ENCODE measurements at places on chromosomes 4 and X. TPM values are rescaled to one million over a fixed set of nuclear protein-coding genes. Genes with fewer than 3 reads are reported as not detected.
A peak's percentile ranks its signal among the peaks of the same experiment; 100 is the strongest.

The SSX4 gene
- 0.32 TPM for total RNA-seq

- no peak overlapping the region for H3K4me3 ChIP-seq
- no peaks in the 10 kb centered on the region for H3K27me3 ChIP-seq
- H3K4me1 ChIP-seq = peaks cover 37% of the 10 kb centered on the region
Measured at GRCh38 chr4:128830906-128831503, 21.5 kb downstream of the JADE1 start.

DNA sequence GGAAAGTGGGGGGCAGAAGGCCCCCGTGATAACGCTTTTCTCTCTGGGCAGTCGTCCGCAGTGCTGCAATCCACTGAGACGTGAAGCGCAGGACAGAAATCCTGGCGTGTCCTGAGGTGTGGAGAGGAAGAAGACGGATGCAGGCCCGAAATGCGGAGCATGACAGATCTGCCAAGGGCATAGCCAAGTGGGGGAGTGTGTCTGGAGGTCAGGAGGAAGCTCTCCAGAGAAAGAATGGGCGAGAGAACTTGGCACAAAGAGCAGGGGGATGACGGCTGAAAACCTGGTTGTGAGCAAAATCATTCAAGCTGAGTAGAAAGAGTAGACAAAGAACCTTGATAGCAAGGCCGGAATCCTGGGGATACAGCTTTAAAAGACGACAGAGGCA is 23.7 kb upstream of the HELT start:
- H3K27ac ChIP-seq = no peak overlapping the region
- no peaks in the 10 kb centered on the region for H3K4me1 ChIP-seq
- no peak for DNase-seq
- no peaks in the 10 kb centered on the region for H3K27me3 ChIP-seq
- no peak overlapping the region for H3K4me3 ChIP-seq

The CPZ gene
- total RNA-seq = 28.8 TPM

DNA sequence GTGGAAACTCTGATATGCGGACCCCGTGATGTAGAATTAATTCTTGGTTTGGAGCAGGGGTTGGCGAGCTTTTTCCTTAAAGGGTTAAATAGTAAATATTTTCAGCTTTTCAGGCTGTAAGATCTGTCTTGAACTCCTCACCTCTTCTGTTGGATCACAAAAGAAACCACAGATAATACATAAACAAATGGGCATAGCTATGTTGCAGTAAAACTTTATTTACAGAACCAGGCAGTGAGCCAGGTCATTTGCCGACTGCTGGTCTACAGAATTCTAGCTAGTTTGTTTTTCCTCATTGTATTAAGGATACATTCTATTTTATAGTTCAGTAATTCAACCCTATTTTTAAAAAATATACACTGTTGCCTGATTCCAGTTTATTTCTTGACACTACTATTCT is 116.6 kb downstream of the PAPSS1 start:
- no peak overlapping the region for H3K27ac ChIP-seq
- H3K4me3 ChIP-seq = no peak overlapping the region
- DNase-seq = no peak
- no peaks in the 10 kb centered on the region for H3K36me3 ChIP-seq
- no peaks in the 10 kb centered on the region for H3K27me3 ChIP-seq

DNA sequence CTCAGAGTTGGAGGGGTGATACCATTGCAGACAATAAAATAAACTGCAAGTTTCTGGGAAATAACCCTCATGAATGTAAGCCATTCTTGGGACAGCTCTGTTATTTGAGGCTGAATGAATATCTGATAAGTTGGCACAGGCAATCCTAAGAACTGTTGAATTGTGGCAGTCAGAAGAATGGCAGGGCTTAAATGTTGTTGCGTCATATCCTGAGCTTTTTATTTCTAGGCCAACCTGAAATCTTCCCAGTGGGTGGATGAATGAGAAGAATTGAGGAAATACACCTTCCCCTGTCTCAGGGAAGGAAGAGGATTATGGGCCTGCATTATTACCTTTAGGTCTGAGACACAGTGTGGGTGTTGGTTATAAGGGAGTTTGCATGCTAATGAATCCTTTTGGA is 64.4 kb upstream of the C4orf54 start:
- no peak overlapping the region for H3K4me3 ChIP-seq
- no peak overlapping the region for H3K27ac ChIP-seq
- H3K27me3 ChIP-seq = no peaks in the 10 kb centered on the region

The HPSE gene
- 5.0 TPM for total RNA-seq

DNA sequence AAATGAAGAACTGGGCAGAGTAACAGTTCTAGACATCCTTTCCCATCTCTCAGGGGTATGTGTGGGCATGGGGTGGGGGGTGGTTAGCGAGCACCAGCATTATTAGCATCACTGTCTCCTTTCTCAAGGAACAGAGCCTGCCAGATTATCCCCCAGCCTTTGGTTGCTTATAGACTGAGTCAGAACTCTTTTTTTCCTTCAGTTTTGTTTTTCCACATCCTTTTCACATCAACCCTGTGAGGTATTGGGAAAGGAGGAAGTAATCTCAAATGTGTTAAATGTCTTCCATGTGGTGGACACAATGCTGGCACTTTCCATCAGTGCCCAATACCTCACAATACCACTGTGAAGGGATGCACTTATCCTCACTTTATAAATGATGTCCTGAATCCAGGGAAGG is 3.1 kb upstream of the FGF16 start:
- peaks cover 3% of the 10 kb centered on the region for H3K27me3 ChIP-seq
- H3K27ac ChIP-seq = no peak overlapping the region
- no peaks in the 10 kb centered on the region for H3K4me1 ChIP-seq
- no peak for DNase-seq

The CT45A1 gene
- not detected for total RNA-seq

DNA sequence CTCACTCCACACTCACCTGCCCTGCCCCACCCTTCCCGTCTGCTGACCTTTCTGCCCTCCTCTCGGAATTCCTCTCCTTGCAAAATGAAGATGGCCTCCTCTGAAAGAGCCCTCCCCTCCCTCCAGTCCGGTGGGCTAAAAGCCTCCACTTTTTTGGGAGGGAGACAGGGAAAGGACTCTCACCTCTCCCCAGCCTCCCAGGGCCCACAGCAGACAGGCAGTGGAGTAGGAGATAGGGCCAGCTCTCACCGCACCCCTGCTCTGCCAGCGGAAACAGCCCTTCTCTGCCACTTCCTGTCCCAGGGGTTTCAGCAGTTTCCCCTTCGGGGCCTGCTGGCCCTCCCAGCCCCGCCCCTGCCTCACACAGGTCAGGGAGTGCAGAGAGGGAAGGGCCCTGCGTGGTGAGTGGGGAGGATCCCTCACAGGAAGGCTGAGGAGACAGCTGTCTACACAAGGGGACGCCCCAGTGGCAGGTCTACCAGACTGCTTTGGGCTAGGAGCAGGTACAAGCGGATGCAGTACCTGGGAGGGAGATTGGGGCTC is 18.2 kb downstream of the ELF4 start:
- no peak overlapping the region for H3K27ac ChIP-seq
- no peak overlapping the region for H3K4me3 ChIP-seq
- no peaks in the 10 kb centered on the region for H3K36me3 ChIP-seq
- no peaks in the 10 kb centered on the region for H3K27me3 ChIP-seq
- H3K4me1 ChIP-seq = no peaks in the 10 kb centered on the region

The GPRASP2 gene
- 19.1 TPM for total RNA-seq

The DMRTC1 gene
- total RNA-seq = not detected

The GNRHR gene
- total RNA-seq = not detected

DNA sequence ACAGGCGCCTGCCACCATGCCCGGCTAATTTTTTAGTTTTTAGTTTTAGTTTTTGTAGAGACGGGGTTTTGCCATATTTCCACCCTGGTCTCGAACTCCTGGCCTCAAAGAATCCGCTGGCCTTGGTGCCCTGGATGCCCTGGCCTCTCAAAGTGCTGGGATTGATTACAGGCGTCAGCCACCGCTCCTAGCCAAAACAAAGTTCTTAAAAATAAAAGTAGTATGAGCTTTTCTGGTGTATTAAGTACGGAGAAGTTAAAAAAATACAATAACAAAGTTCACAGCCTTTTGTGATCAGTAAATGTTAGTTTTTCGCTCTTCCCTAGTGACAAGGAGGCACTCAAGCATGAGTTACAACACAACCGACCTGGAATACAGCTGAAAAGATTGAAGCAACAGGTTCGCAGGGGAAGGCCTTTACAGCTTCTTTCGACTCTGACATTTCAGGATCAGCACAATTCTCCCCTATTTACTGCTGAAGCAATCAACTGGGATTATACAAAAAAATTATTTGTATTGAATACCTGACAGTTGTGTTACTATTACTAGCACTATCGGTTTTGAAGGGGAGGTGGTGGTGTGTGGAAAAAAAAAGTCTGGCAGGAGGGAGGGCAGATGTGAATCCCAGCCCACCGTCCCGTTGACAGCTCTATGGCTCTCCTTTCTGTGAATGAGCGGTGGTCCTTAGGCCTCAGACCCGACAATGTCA is 893 bp upstream of the METAP1 start:
- H3K4me3 ChIP-seq = peak overlapping the region; percentile 27
- peaks cover 5% of the 10 kb centered on the region for H3K4me1 ChIP-seq
- no peak overlapping the region for H3K27ac ChIP-seq
- DNase-seq = no peak

DNA sequence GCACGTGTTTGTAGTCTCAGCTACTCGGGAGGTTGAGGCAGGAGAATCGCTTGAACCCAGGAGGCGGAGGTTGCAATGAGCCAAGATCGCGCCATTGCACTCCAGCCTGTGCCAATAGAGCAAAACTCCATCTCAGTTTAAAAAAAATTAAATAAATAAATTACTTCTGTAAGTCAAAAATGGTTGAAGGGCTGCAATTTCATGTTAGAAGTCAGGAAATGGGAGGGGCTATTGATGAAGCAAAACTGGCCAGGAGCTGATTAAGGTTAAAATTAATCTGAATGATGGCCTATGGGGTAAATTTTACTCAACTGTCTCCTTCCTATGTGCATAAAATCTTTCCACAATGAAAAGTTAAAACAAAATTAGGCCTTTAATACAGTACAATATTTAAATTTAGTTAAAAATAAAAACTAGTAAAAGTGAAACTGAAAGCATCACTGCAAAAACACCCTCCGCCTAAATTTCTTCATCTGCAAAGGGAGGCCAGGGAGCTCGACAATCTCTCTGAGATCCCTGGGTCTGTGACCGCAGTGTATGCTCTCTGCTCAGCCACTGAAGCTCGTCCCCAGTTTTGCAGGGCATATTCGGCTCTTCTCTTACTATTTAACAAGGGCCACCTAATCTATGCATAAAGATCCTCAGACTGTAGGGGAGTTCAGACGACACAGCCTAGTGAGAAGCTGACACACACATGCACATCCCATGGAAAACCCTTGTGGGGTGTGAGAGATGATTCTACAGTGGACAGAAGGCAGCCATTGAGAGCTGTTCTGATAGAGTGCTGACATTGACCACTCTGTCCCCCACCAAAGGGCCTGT is 57.2 kb downstream of the IRF2 start:
- no peak for DNase-seq
- peaks cover 12% of the 10 kb centered on the region for H3K36me3 ChIP-seq
- no peaks in the 10 kb centered on the region for H3K27me3 ChIP-seq
- H3K4me3 ChIP-seq = no peak overlapping the region
- no peaks in the 10 kb centered on the region for H3K4me1 ChIP-seq

DNA sequence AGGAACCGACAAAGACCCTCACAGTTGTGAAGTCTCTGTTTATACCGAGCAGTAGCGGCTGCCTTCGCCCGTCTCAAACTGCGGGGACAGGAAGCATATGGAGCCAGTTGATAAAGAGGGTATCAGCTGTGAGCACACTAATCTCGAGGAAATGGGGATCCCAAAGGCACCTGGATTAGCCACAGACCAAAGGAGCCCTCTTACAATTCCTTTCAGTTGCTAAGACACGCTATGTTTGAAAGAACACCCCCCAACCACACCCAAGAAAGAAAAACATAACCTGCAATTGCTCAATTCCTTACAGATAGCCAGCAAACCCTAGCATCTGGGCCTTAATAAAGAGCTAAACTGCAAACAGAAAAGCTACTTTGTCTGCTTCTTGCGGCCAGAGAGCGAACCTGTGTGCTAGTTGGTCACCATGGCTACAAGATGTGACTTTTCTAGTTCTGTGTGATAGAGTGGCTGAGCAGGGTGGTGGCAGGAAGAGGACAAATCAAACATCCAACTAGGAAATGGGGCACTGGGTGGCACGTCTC is 23.3 kb upstream of the CHRNA9 start:
- DNase-seq = no peak
- H3K36me3 ChIP-seq = no peaks in the 10 kb centered on the region
- H3K27ac ChIP-seq = no peak overlapping the region
- H3K4me1 ChIP-seq = peaks cover 26% of the 10 kb centered on the region

- no peak overlapping the region for H3K27ac ChIP-seq
- no peaks in the 10 kb centered on the region for H3K27me3 ChIP-seq
- H3K36me3 ChIP-seq = no peaks in the 10 kb centered on the region
- peaks cover 3% of the 10 kb centered on the region for H3K4me1 ChIP-seq
Measured at GRCh38 chr4:139904406-139904805, 238.8 kb downstream of the MGST2 start.

DNA sequence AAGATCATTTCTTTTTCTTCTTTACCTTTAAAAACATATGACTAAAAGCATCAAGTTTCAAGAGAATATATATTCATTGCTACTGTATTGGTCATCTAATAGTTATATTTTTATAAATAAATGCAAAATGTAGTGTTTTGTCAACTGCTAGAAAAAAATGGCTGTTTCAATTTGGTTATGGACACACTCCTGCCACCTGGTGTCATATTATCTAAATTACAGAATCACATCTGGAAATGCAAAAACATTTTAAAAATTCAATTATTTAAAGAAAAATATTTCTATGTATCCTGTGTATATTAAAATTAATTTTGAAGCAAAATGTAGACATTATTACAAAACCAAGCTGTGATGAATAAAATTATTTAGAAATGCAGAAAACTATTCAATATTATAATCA is 329.4 kb upstream of the PCDH18 start:
- DNase-seq = no peak
- no peaks in the 10 kb centered on the region for H3K4me1 ChIP-seq
- no peak overlapping the region for H3K4me3 ChIP-seq

GRCh38 chr4:146096371-146096770 is 79.1 kb upstream of the LSM6 start:
- no peak overlapping the region for H3K4me3 ChIP-seq
- DNase-seq = no peak
- no peak overlapping the region for H3K27ac ChIP-seq
- no peaks in the 10 kb centered on the region for H3K27me3 ChIP-seq
- no peaks in the 10 kb centered on the region for H3K36me3 ChIP-seq

GRCh38 chr4:106444557-106444956 is 76.0 kb upstream of the GIMD1 start:
- no peaks in the 10 kb centered on the region for H3K36me3 ChIP-seq
- H3K27ac ChIP-seq = no peak overlapping the region
- H3K4me3 ChIP-seq = no peak overlapping the region
- H3K4me1 ChIP-seq = no peaks in the 10 kb centered on the region
- H3K27me3 ChIP-seq = no peaks in the 10 kb centered on the region
- no peak for DNase-seq

The TLR2 gene
- total RNA-seq = 1.5 TPM

DNA sequence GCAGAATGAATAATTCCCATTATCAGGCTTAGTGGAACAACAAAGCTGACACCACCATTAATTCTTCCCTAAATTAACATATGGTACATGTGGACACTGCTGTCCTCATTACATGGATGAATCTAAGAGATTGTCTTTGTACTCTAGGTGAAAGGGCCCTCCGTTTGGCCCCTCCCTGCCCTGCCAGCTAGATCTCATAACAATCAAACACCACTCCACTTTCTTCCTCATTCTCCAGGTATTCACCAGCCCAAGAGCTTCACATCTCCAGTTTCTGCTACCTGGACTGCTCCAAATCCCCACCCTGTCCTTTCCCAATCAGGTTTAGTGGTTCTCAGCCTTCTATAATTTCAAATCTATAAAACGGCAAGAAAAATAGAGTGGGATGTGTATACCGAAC is 3.8 kb downstream of the HSD17B11 start:
- H3K4me3 ChIP-seq = no peak overlapping the region
- no peaks in the 10 kb centered on the region for H3K4me1 ChIP-seq
- H3K27ac ChIP-seq = no peak overlapping the region
